Spinal cord (tissue), 10 donors: ENCODE measurements at places on chromosomes 11 and 22. TPM values are rescaled to one million over a fixed set of nuclear protein-coding genes. Genes with fewer than 3 reads are reported as not detected.

- H3K27ac ChIP-seq: peak overlapping the region; percentile 97
- H3K36me3 ChIP-seq: no peaks in the 10 kb centered on the region
- peak; percentile 97 for DNase-seq
- no peak overlapping the region for H3K4me3 ChIP-seq
- H3K4me1 ChIP-seq: peaks cover 35% of the 10 kb centered on the region
- H3K27me3 ChIP-seq: no peaks in the 10 kb centered on the region
These were observed 749 bp upstream of the BEST1 start for GRCh38 chr11:61949169-61950034.

GRCh38 chr11:65503949-65504673 lies 5.3 kb downstream of the MALAT1 start:
- H3K4me1 ChIP-seq: peaks cover 25% of the 10 kb centered on the region
- H3K27ac ChIP-seq: peak overlapping the region; percentile 99
- no peaks in the 10 kb centered on the region for H3K27me3 ChIP-seq
- H3K4me3 ChIP-seq: peak overlapping the region; percentile 75
- DNase-seq: no peak
- H3K36me3 ChIP-seq: peaks cover 14% of the 10 kb centered on the region

- DNase-seq: peak; percentile 19
- H3K4me3 ChIP-seq: peak overlapping the region; percentile 95
These were observed 789 bp downstream of the SIK2 start for GRCh38 chr11:111602865-111603610.

DNA sequence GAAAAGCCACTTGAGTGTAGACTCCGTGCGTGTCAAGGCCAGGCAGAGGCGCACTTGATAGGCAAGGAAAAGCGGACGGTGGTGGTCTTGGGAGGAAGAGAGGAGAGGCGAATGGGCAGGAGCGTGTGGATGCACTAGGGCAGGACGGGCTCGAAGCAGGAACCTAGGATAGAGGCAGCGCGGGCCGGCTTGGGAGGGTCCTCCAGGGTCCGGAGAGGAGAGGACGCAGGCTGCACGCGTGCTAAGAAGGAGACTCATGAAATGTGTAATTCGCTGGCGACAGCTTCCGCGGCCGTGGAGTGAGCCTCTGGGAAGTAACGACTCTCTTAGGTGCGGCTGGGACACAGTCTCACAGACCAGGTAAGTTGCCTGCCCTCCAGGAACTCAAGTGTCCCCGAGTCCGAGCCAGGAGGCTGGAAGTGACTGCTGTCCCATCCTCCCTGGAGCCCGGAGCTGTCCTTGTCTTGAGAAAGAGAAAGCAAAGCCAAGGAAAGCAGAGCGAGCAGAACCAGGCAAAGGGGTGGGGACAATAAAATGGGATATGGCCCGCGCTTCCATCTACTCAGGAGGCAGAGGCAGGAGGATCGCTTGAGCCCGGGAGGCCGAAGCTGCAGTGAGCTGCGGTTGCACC lies 874 bp upstream of the IL17RA start:
- peaks cover 24% of the 10 kb centered on the region for H3K4me1 ChIP-seq
- H3K27me3 ChIP-seq: peaks cover 32% of the 10 kb centered on the region
- H3K36me3 ChIP-seq: no peaks in the 10 kb centered on the region
- no peak overlapping the region for H3K27ac ChIP-seq

DNA sequence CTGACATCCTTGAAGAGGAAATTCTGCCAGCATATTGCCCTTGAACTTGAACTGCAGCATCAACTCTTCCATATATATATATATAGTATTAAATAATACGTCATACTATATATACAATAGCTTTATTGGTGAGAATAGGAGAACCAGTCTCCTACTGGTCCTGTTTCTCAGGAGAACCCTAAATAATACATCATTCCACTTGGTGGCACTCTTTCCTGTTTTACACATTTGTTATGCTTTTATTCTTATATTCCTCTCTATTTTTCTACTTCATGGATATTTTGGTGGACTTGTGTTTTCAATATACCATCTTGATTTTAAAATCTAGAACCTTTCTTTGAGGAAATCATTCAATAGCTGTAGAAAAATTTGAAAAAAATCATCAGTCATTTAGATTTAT lies 193.3 kb downstream of the TRPC6 start:
- no peak overlapping the region for H3K4me3 ChIP-seq
- H3K4me1 ChIP-seq: no peaks in the 10 kb centered on the region
- no peak for DNase-seq
- no peaks in the 10 kb centered on the region for H3K27me3 ChIP-seq

Gene EXPH5
- 0.84 TPM for polyA plus RNA-seq

GRCh38 chr22:50526834-50527801 lies 1.7 kb upstream of the SCO2 start:
- H3K27ac ChIP-seq: no peak overlapping the region
- peaks cover 60% of the 10 kb centered on the region for H3K4me1 ChIP-seq
- H3K36me3 ChIP-seq: peaks cover 36% of the 10 kb centered on the region
- peaks cover 33% of the 10 kb centered on the region for H3K27me3 ChIP-seq

Gene NRGN
- 33.3 TPM for polyA plus RNA-seq

GRCh38 chr11:120819003-120819402 lies 204.9 kb upstream of the TBCEL start:
- H3K27me3 ChIP-seq: no peaks in the 10 kb centered on the region
- H3K27ac ChIP-seq: no peak overlapping the region
- peaks cover 9% of the 10 kb centered on the region for H3K36me3 ChIP-seq
- peaks cover 48% of the 10 kb centered on the region for H3K4me1 ChIP-seq
- no peak for DNase-seq

GRCh38 chr11:116473206-116473769 lies 299.5 kb downstream of the BUD13 start:
- H3K27ac ChIP-seq: no peak overlapping the region
- no peaks in the 10 kb centered on the region for H3K36me3 ChIP-seq
- peaks cover 6% of the 10 kb centered on the region for H3K4me1 ChIP-seq
- H3K27me3 ChIP-seq: peaks cover 2% of the 10 kb centered on the region
- H3K4me3 ChIP-seq: no peak overlapping the region
- DNase-seq: no peak

DNA sequence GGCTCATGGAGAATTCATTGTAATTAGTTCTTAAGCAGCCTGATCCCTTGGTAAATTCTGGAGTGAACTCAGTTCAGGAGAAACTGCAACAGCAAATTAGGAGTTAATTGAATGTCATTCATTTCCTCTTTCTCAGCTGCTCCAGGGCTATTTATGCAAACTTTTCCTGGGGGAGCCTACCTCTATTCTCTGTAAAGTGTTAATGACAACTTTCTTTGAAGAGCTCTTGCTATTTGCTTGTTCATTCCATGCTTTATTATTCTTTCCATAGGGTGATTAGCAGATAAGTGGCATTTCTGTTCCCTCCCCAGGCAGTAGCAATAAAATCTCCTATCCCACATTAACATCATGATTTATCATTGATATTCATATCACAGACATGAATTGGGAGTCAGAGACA lies 267.6 kb upstream of the DDI1 start:
- DNase-seq: no peak
- H3K4me1 ChIP-seq: no peaks in the 10 kb centered on the region
- no peak overlapping the region for H3K4me3 ChIP-seq
- H3K36me3 ChIP-seq: no peaks in the 10 kb centered on the region
